Fibroblast of the aortic adventitia (primary cell): ENCODE measurements at places on chromosomes 11 and 22.

DNA sequence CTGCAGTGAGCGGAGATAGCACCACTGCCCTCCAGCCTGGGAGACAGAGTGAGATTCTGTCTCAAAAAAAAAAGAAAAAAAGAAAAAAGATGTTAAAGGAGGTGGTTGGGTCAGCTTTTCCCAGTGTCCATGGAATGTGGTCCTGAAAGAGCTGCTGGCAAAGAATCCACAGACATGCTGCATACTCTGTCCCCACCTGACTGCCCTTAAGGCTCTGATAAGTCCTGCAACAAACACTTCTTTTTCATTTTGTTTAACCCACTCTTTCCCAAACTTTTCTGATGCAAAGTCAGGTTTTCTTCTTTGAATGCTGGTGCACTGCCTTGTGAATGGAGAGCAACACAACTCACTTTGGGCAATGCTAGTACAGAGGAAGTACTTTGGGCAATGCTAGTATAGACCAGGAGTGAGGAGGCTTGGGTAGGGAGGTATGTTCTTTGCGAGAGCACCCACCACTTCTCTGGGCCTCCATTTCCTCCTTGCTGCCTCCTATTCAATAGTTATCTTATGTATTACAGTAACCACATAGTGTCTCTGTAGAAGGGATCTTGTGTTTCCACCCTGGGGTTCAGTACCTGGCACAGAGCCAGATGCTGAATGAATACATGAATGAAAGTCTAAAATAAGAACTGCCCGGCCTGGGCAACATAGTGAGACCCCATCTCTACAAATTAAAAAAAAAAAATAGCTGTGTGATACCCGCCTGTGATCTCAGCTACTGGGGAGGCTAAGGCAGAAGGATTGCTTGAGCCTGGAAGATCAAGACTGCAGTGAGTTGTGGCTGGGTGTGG is 18.9 kb downstream of the LIF start:
- DNase-seq: no peak

- DNase-seq: no peak
Observed at GRCh38 chr11:10749476-10749875, 1.6 kb upstream of the CTR9 start.

DNA sequence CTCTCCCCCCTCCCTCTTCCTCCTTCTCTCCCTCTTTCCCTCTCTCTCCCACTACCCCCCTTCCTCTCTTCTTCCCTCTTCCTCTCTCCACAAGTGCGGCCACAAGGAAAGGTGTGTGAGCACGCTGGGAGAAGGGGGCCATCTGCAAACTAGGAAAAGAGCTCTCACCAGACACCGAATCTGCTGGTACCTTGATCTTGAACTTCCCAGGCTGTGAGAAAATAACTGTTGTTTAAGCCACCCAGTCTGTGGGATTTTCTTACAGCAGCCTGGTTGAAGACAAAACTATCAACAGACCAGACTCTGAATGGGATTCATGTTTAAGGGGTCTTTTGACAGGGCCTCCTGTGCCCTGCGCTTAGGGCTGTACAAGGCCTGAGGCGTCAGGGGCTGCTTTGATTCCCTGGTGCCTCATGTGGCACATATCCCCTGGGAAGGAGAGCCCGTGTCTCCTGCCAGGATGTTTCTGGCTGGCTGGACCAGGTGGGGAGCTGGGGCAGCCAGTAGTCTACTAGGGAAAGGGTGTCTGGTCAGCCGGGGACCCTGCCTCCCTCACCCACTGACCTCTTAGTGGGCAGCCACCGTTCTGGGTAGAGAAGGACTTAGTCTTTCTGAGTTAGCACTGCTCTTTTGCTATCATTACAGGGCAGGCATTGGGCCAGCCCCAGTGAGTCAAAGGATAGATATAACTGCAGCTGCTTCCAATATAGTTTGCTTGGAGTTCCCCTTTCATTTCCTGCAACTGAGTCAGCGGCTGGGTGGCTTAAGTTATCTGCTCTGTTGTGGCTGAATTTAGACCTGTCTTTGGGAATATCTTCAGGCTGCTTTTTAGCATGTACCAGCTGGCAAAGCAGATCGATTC is 6.2 kb downstream of the PANX1 start:
- DNase-seq: peak; percentile 94

DNA sequence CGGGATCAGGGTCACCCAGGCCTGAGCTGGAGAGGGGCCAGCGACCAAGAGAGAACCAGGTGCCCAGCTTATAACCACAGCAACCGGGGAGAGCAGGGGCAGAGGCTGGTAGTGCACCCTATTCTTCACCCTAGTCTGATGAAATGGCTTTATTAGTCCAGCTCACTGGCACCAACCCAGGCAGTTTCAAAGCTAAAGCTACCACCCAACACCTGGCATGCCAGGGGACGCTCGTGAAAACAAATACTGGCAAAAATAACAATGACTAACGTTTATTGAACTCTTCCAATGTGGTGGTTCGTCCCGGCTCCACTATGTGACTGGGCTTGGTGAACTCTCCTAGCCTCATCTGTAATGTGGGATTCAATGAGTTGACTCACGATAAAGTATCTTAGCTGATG is 30.6 kb downstream of the SCGB1A1 start:
- no peak for DNase-seq

DNA sequence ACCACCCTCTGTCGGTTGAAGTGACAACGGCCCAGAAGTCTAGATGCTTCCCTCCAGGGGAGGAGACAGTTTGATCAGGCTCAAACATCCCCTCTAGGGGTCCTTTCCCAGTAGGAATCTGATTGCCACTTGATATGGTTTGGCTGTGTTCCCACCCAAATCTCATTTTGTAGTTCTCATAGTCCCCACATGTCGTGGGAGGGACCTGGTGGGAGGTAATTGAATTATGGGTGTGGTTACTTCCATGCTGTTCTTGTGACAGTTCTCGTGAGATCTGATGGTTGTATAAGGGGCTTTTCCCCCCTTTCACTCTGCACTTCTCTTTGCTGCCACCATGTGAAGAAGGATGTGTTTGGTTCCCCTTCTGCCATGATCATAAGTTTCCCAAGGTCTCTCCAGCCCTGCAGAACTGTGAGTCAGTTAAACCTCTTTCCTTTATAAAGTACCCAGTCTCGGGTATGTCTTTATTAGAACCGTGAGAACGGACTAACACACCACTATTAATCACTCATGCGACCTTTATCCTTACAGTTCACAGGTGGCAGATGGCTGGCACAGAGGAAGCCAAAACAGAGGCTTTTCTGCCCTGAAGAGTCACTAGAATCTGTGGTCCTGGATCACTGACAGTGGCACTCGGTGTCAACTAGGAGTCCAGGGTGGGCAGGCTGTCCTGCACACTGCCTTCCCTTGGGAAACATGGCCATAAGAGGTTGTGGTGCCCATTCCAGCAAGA is 21.6 kb downstream of the ASPHD2 start:
- no peak for DNase-seq

- DNase-seq: no peak
Observed at GRCh38 chr22:25210793-25211192, 8.6 kb upstream of the CRYBB2 start.
